ENCODE measurements at places on chromosomes 12 and 14. TPM values are rescaled to one million over a fixed set of nuclear protein-coding genes. Genes with fewer than 3 reads are reported as not detected.

GRCh38 chr14:32593290-32593942, 264.3 kb downstream of the AKAP6 start:
- DNase-seq = no peak

GRCh38 chr14:32224737-32225377, 21.8 kb upstream of the RNU6-8 start:
- DNase-seq = peak; percentile 46

- DNase-seq = no peak
Observed at GRCh38 chr14:61891170-61891569, 128.9 kb downstream of the SNAPC1 start.

SLC17A8 gene
- total RNA-seq = 0.80 TPM

ART4 gene
- not detected for total RNA-seq

TSPAN11 gene
- total RNA-seq = not detected

CLEC9A gene
- not detected for total RNA-seq

DNA sequence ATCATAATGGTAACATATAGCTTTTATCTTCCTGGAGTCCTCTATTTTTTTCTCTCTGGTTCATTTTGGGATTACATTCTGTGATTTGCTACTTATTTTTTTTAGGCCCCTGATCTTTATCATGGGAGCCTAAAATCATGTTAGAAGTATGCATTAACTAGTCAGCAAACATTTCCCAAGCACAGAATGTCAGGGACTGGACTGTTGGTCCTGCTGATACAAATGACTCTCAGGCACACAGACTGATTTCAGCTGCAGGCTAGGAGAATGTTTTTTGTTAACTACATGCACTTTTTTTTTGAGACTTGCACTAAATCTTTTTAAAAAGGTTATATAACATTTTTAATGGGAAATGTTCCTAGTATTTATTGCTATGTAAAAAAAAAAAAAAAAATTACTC, 131.1 kb downstream of the ACSS3 start:
- no peak for DNase-seq

- DNase-seq = no peak
Observed at GRCh38 chr12:22683131-22683530, 58.2 kb downstream of the ETNK1 start.

- peak; percentile 75 for DNase-seq
Observed at GRCh38 chr14:89163031-89163636, 253.9 kb downstream of the FOXN3 start.

DNA sequence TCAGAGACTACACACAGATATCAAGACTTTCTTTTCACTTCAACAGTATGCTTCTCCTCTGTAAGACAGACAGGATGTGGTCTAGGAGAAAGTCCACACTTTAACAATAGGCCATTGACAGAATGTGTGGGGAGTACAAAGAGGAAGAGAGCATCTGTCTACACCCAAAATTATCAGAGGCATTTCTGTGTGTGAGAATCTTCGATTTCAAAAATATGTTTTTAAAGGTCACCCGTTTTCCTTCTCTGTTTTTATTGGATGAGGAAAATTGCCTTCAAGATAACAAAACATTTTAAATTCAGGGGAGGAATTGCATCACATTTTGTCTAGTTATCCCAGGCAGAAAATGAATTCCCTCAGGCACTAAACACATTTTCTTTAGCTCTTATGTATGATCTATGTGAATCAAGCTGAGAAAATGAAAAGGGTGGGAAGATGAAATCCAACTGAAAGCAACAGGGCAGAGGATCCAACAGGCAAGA, 16.4 kb downstream of the NAV3 start:
- no peak for DNase-seq

DNA sequence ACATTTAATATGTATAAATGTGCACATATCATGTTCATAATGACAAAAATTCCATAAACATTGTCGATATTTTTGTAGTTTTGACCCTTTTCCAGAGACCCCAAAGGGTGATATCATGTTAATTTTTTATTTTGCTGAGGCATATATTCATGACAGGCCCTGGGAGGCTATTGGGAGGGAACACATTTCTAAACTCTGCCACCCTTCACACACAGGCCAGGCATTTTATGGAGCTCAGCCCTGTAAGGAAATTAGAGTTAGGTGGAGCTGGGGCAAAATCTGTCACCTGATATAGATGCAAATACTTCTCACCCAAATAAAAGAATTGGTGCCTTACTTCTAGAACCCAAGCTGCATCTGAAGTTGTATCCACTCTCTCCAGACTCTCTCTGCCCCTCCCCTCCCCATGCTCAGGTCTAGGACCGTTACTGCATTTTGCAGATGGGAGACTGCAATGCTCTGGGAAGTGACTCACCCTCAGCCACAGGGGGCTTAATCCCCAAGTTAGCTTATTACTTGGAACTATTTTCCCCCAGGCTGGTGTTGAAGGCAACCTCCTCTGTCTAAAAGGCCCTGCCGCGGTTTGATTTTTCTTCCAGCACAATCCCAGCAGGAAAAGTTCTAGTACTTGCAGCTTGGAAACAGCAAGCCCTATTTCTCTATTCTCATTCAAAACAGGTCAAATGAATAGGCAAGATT, 238.9 kb downstream of the EMP1 start:
- DNase-seq = no peak

FGD4 gene
- total RNA-seq = 0.61 TPM

- peak; percentile 25 for DNase-seq
Observed at GRCh38 chr12:124609041-124609989, 41.9 kb upstream of the NCOR2 start.

DNA sequence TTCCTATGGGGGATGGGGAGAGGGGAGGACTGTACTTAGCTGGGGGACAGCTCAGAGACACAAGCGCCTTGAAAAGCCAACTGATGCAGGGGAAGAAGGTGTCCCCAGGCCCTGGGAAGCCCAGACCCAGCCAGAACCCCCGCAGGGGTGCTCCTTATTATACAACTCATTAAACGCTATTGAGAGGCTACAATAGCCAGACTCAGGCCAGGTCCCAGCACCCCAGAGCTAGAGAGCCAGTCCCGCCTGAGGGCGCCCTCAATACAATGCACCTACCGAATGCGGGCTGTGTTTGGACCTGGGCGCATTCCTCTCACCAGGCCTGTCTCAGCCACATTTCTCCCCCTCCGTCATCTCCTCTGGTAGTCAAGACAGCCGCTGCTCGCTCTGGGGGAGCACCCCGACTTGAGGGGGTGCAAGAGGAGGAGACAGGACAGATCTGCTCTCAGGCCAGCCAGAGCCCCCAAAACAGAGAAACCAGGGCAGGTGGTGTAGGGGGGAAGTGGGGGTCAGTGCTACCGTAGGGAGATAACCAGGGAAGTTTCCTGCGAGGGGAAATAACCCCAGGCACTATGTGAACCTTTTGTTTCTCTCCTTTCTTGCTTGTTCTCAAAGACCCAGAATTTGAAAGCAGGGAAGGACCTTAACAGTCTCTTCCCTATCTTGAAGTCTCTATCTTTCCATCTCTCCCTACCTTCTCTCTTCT, 6.1 kb upstream of the ASIC1 start:
- no peak for DNase-seq

GRCh38 chr12:107590814-107591375, 94.7 kb upstream of the PWP1 start:
- DNase-seq = no peak

DNA sequence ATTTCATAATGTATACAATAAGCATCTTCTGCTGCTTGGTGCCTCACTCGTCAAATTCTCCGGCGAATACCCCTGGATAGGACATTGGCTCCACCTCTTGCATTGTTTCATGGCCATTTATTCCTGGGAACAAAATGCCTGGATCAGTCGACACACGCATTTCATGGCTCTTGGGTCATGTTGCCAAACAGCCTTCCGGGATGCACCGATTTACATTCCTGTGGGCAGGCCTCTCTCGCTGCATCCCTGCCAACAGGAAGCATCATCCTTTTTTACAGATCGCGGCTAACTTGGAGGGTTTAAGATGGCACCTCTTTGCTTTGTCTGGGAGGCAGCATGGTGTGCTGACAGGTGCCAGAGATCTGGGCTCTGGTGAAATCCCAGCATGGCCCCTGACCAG, 32.7 kb upstream of the RIMBP2 start:
- no peak for DNase-seq

DNA sequence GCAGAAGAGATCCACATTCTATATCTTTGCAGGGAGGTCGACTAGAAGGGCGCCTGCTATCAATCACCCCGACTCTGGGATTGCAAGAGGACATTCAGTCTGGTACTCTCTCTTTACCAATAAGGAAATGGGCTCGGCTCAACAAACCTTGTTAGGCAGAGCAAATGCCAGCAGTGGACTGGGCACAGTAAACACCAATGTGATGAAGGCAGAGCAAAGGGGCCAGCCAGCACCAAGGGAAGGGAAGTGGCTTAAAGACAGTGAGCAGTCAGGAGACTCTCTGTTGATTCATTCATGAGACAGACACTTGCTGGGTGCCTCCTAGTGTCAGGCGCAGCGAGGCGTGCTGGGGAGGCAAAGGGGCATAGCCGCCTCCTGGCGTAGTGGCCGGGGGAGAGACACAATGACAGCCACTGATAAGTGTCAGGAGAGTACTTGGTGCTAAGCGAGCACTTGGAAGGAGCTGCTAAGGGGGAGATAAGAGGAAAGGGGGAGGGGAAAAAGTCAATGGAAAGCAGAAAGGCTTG, 34.1 kb downstream of the TMCC3 start:
- DNase-seq = peak; percentile 20

DNA sequence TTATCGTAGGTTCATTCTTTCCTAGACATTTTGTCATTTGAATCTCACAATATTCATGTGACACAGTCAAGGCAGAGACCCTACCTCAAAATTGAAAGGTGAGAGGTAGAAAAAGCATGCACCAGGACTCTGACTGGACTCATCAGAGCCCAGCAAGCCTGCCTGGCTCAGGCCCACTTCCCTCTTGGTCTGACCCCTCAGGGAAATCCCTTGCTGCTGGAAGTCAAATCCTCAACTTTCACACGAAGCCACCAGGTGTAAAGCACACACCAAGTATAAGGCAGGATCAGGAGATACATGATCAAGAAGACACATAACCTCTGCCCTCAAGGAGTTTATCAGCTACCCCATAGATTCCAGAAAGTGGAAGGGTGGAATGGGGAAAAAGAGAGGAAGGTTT, 18.8 kb downstream of the NIN start:
- no peak for DNase-seq

DNA sequence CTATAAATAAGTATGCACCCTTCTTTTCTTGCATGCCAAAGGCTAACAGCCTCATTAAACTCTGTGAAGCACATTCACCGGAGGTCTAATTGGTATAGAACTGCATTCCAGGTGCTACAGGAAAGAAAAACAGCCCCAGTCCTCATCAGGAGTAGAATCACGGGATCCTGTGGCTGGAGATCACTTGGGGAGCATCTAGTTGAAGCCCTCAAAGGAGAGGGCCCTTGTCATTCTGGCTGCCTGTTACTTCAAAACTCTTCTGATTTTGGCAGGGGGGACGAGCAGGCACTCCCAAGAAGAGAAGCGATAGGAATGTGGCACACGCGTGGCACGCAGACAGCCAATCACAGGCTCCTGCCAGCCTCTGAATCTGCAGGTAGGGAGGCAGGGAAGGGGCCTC, 154.4 kb downstream of the TTC7B start:
- peak; percentile 71 for DNase-seq

DNA sequence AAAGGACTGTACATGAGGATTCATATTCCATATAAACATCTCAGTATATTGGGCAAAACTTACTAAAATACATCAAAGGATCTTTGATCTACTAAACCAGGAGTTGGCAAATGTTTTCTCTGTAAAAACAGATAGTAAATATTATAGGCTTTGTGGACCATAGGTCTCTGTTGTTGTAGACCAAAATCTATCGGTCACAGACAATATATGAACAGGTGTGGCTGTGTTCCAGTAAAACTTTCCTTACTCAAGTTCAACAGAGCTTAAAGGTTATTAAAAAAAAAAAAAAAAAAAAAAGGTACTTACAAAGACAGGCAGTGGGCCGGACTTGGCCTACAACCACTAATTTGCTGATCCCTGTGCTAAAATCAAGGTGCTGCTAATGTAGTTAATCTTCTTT, 40.3 kb downstream of the PAWR start:
- no peak for DNase-seq

GRCh38 chr12:10033783-10034545, 3.5 kb downstream of the CLEC9A start:
- DNase-seq = no peak

GRCh38 chr14:46964378-46964777, 312.8 kb upstream of the RPL10L start:
- no peak for DNase-seq

HOXC4 gene
- total RNA-seq = 2.5 TPM

RAD52 gene
- total RNA-seq = 19.2 TPM

DNA sequence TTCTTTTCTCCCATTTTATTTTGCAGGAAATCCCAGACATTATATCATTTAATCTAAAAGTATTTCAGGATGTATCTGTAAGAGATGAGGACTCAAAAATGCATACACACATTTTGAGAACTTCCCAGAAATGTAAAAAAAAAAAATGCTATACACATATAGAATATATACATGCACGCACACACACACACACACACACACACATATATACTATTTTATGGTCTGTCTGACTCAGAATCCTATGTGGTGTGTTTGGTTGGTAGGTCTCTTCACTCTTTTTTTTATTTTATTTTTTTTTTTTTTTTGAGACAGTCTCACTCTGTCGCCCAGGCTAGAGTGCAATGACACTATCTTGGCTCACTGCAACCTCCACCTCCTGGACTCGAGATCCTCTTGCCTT, 65.5 kb downstream of the FBXO34 start:
- no peak for DNase-seq

DNA sequence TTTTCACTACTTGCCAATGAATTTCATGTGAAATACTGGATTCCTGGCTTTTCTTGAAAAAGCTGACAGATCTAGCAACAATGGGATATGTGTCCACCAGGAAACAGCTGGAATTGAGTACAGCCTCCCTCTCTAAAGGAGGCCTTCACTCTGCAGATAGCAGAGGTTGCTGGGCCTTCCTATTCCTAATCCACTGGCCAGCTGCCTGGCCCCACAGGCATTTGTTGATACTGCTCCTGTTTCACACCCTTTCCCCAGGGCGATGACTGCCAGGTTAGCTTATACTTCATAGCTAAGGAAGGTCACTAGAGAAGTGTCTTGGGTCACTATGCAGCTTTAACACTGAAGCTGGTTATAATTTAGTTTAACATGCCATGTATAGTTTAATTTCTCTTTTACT, 87.5 kb upstream of the PDZRN4 start:
- no peak for DNase-seq

DNA sequence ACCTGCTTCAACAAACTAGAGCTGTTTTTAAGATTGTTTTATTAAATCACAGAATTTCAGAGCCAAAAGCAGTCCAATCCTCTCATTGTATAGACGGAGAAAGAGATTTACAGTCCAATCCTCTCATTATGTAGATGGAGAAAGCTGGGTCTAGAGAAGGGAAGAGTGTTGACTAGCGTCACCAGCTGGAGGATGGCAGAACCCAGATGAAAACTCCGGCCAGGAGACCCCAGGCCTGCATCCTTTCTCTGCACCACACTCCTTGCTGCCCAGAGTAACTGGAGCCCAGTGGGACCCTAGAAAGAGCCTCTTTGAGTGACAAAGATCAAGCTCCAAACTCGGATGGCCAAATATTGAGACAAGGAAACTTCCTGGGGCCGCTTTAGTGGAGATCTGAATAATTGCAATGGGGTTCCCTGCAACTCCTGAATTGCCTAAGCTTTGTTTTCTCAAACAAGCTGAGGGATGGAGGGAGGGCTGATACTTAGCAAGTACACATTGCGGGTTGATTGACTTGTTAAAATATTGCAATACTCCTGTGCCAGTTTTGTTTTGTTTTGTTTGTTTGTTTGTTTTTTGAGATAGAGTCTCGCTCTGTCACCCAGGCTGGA, 12.5 kb downstream of the AMDHD1 start:
- no peak for DNase-seq

CFAP54 gene
- total RNA-seq = 0.20 TPM

SLC25A21 gene
- total RNA-seq = 8.2 TPM

GRCh38 chr14:65351493-65352194, 60.9 kb upstream of the FUT8 start:
- DNase-seq = no peak
